ENCODE measurements at places on chromosomes 12 and 14.

DNA sequence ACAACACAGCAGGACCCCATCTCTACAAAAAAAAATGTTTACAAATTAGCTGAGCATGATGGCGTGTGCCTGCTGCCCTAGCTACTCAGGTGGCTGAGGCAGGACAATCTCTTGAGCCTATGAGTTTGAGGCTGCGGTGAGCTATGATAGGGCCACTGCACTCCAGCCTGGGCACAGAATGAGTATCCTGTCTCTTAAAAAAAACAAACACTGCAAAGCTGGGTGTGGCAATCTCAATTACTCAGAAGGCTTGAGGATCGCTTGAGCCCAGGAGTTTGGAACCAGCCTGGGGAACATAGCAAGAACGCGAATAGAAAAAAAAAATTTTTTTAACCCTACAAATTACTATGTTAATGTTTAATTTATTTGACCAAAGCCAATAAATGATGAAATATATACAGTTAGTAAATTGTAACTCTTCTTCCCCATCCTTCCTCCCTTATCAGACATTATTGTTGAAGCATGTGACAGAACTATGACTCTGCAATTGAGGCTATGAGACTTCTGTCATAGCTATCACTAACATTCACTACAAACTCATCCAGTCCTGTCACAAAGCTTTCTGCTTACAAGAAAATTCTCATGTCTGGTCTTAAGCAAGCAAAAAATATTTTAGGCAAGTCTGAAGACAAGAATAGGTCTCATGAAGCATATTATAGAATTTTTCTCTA, 9.8 kb downstream of the BTBD7 start:
- DNase-seq = no peak

GRCh38 chr14:97401714-97402113, 604.5 kb downstream of the VRK1 start:
- DNase-seq = no peak

DNA sequence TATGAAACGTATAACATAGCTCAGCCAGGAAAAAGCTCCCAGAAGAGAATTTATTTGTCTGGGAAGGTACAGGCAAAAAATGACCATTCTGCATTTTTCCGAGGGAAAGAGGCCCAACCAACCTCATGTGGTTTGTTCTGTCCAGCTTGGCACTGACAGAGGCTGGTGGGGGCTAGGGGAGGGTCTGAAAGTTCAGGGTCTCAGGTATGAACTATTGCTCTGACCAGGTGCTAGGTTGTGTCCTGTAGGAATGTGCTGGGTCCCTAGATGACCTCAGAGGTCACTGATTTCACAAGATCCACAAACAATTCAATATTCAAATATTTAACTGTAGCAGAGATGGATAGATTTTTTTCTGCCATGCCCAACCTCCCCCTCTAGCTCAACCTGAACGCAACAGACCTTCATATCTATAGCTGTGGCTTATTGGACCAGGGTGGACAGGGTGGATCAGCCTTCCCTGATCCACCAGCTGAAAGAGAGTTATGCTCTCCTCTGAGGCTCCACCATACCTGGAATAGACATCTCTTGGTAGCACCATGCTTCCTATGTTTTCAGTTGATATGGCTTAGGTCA, 32.9 kb upstream of the IFT81 start:
- no peak for DNase-seq

DNA sequence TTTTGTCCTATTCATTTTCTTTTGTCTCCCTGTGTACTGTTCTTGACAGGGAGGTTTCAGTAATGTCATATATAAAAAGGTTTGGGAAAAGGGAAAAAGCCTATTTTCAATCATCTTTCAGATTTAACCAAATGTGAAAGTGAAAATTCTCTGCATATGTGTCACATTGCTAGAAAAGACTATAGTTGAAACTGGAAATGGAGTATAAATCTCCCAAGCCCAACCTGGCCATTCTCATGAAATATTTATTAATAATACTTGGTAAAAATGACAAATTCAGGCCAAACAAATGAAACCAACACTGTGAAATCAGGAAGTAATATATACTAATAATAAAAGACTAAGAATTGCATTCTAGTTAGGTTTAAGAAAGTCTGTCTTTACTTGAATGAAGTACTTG, 1129.2 kb downstream of the SLC16A7 start:
- DNase-seq = no peak

GRCh38 chr12:125610971-125611370, 545.7 kb downstream of the AACS start:
- DNase-seq = no peak

DNA sequence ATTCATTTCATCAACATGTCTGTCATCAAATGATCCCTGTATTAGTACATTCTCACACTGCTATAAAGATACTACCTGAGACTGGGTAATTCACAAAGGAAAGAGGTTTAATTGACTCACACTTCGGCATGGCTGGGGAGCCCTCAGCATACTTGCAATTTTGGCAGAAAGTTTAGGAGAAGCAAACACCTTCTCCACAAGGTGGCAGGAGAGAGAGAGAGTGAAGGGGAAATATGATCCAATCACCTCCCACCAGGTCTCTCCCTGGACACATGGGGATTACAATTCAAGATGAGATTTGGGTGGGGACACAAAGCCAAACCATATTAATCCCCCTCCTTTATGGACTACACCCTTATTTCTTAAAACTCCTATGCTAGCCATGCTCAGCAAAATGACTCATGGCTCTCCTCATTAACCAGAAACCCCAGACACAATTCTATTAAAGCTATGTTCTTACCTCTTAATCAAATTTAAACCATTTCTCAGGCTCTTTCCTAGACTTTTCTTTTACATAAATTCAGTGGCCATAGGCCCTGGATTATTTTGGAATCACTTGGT, 932.3 kb downstream of the FLRT2 start:
- no peak for DNase-seq

DNA sequence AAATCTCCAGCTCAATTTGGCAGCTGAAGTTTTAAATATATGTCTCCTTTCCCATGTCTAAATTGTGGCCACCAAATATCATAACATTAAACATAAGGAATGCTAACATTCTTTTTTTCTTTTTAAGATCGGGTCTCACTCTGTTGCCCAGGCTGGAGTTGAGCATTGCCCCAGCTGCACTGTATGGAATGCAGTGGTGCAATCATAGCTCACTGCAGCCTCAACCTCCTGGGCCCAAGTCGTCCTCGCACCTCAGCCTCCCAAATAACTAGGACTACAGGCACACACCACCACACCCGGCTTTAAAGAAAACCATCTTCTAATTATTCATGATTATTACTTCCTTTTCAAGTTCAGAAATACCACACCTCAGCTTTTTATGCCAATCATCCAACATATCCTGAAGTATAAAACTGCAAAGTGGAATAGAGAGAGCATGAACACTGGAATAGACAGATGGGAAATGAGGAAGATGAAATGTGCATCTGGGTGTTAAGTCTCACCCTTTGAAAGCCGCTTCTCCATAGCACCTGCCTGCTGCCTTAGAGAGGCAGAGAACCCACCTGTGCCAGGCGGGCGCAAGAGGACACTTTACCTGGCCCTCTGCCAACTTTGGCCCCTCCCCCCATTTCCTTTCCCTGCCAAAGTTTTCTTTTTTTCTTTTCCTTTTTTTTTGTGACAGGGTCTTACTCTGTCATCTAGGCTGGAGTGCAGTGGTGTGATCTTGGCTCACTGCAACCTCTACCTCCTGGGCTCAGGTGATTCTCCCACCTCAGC, 2.8 kb upstream of the EML1 start:
- no peak for DNase-seq

DNA sequence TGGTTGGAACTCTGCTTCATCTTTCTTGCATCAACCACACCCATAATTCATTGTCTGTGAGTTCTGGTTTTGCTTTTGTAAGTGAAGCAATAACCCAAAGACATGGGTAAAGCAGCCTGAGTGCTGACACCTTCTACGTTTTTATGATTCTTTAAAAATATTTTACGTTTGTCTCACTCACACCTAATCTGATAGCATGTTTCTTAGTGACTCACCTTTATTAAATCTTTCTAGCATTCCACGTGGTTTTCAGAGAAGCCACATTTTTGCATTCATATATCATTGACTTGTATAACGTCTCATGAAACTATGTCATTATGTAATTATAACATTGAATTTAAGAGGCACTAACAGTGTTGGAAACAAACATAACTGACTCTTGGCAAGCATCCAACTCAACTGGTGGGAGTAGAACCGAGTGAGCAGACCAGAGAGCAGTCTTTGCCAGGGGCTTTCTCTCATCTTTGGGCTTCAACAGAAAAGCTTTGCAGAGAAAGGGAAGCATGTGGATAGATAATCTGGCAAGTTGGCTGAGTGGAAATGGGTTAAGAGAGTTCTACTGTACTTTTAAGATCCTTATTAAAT, 118.8 kb downstream of the TPH2 start:
- DNase-seq = no peak

- no peak for DNase-seq
Measured at GRCh38 chr14:71471634-71472355, 460.4 kb upstream of the RGS6 start.

- DNase-seq = no peak
Measured at GRCh38 chr12:7748852-7749251, 1.7 kb upstream of the CLEC4C start.
